ENCODE measurements at places on chromosomes 6 and 20.

- DNase-seq = no peak
Measured at GRCh38 chr20:33636776-33637175, 25.4 kb upstream of the C20orf144 start.

DNA sequence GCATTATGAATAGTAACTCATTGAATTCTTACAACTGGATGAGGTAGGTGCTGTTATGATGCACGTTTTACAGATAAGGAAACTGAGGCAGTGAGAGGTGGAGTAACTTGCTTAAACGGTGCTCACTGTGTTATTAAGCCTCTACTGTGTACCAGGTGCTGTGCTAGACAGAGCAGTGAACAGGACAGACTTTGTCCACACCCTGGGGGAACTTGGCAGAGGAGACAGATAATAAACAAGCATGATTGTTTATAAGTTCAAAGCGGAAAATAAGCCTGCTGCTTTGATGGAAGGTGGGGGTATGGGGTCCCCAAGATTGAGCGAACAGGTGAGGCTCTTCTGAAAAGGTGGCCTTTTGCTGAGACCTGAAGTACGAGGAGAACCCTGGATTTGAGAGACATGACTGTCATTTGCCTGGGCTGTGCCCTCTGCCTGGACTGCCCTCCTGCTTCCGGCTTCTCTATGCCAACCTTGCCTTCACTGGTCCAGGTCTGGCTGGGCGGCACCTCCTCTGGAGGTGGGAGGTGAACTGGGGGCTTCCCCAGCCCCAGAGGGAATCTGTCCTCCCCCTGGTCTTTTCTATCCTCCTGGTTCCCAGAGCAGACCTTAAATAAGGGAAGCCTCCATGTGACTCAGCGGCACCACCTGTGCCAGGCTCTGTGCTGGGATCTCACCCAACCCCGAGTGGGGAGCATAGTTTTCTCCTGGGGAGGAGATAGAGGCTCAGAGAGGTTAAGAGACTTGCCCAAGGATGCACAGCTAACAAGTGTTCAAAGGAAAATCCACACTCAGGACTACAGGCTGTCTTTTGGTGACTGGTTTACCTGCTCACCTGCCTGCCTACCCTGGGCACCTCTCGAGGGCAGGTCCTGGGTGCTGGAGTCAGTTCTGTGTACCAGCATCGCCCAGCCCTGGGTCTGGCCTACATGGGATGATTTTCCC, 59.1 kb downstream of the CEBPB start:
- DNase-seq = no peak

GRCh38 chr6:56953597-56954402, 1.1 kb upstream of the BEND6 start:
- DNase-seq = peak; percentile 16

DNA sequence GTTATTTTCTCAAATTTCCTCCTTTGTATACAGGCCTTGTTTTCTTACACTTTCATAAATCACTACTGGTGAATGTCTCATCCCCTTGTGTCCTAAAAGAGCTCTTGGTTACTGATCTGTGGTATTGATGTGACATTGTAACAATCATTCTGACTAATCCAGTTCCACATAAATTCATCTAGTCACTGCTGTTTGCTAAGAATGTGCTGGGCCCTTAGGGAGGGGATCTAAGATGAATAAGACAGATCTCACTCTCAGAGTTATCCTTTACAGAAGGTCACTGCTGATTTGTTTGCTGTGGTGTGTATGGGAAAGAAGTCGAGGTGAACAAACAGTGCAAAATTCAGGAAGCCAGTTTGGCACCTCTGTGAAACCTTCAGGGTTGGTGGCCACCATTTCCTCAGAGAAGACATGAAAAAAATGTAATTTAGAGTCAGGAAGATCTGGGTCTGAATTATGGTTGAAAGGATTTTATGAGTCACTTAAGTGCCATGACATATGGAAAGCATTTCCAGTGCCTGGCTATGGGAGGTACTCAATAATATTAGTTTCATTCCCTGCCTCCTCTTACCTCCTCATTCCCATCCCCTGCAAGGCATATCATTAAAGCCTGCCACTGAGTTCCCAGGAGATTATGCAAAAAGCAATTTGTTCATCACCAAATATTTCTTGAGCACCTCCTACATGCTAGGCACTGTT, 121.8 kb downstream of the COL9A1 start:
- no peak for DNase-seq

DNA sequence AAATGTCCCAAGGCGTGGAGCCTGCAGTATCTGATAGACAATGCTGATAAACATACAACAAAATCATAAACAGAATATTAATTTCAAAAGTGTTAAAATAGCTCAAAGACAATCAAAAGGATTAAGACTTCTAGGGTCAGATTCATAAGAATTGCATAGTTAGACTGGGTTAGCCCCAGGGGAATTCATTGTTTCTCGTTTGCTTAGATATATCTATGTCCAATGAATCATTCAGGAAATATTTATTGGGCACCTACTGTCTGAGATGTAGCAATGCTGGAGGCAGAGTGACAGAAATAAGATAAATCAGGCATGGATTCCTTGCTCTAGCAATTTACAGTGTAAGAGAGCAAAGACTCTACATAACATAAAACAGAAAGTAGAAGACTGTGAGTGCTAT, 124.4 kb upstream of the PRL start:
- no peak for DNase-seq

DNA sequence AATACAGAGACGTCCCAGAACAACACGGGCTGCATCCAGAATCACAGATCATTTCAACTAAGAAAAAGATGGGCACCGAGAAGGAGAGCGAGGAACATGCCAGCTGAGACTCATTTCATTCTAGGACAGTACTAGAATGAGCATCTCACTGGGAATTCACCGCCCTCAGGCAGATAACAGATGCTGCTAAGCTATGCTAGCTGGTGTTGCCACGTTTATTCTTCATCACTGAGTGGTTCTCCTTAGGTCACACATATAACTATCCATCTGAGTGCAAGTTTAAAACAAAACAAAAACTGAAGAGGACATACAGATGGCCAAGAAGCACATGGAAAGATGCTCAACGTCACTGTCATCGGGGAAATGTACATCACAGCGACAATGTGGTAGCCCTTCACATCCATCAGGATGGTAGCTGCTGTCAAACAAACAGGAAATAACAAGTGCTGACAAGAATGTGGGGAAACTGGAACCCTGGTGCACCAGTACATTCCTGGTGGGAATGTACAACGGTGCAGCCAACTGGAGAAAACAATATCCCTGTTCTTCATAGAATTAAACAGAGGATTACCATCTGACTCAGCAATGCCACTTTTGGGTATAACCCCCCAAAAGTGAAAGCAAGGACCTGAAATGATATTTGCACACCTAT, 97.6 kb downstream of the SLC22A23 start:
- DNase-seq = no peak

DNA sequence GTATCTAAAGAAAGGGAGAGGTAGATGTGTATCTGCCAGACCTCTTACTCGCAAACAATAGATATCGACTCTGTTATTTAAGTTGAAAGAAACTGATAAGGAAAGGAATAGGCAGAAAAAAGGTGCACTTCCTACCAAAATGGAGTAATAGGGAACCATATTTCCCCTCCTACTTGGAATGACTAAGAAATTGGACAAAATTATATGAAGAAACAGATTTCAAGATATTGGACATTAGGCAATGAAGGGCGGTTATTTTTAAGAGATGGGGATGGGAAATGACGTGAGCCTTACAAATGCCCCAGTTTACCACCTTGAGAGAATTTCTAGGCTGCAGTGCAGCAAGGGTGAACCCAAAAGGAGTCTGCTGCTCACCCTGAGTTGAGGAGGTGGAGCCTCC, 108.9 kb downstream of the ADTRP start:
- no peak for DNase-seq

DNA sequence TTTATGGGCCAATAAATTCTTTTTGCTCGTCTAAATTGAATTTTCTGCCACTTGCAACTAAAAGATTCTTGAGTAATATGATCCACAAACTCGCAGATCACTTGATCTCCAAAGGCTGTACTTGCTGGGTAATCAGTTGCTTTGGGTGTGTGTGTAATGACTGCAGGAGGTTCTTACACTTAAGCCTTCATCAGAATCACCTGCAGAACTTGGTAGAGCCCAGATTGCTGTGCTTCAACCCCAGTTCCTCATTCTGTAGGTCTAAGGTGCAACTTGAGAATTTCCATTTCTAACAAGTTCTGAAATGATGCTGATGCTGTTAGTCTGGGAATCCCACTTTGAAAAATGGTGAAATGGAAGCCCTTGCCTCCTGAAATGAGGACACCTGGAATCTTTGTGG, 12.9 kb upstream of the FKBP1A start:
- DNase-seq = no peak

- DNase-seq = no peak
Measured at GRCh38 chr6:108555399-108556052, 5.2 kb upstream of the FOXO3 start.

- DNase-seq = no peak
Measured at GRCh38 chr6:39561536-39562266, 163.5 kb downstream of the KIF6 start.

DNA sequence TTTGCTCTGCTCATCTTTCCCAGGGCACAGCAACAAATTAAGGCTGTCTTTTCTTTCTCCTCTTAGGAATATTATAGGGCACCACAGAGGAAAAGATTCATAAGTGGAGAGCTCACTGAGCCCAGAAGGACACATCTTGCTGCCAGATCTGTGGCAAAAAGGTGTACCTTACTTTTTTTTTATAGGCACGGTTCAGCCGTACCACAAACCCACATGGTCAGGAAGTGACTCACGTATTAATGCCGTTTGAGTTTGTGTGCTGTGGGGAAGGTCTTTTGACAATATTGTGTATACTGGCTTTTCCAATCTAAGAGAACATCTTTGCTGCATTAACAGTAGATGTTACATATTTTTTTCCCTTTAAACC, 28.4 kb downstream of the PAQR8 start:
- DNase-seq = peak; percentile 57

- DNase-seq = no peak
Measured at GRCh38 chr6:72401865-72402264, 220.0 kb upstream of the KCNQ5 start.

GRCh38 chr20:40688129-40689099, 622 bp downstream of the MAFB start:
- DNase-seq = no peak

DNA sequence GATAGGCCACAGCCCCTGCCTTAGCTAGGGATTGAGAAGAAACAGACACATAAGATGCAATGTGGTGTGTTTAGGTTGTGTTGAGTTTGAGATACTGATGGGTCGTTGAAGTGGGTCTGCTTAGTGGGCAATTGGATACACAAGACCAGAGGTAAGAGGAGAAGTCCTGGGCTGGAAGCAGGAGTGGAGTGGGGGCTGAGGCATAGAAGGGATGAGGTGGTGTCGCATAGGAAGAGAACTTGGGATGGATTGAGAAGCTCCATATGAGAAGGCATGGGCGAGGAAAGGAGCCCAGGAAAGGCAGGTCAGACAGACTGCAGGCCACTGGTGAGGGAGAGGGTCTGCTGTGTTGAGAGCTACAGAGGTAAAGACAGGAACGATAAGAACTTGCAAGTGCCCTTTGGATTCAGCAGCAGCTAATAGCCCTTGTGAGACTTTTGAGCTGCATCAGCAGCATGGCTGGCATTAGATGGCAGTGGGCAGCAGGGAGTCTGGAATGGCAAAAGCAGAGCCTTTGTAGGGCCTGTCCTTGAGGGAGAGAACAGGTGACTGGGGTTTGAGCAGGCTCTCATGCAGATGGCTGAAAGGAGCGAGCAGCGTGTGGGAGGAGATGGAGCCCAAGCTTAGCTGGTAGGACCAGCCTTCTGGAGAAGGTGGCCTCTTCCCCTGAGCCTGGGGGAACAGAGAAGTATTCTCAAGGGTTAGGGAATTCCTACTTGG, 33.2 kb downstream of the PLCG1 start:
- no peak for DNase-seq

DNA sequence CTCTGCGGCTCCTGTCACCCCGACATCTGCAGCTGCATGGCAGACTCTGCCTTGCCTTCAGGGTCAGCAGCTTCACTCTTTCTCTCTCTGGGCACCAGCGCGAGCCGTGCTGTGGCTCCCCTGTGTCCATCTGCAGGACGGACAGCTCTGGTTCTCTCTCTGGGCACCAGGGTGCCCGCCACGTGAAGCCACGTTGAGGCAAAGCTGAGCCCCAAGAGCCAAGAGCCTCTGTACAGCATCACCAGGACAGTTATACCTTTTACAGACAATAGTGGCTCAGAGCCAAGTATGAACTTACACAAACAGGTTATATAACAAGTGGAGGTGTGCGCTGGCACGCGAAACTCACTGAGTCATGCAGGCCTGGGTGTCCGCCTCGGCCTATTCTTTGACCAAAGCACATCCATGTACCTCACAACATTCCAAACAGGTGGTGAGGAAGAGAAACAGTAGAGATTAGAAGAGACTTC, 50.8 kb downstream of the FAM50B start:
- no peak for DNase-seq

DNA sequence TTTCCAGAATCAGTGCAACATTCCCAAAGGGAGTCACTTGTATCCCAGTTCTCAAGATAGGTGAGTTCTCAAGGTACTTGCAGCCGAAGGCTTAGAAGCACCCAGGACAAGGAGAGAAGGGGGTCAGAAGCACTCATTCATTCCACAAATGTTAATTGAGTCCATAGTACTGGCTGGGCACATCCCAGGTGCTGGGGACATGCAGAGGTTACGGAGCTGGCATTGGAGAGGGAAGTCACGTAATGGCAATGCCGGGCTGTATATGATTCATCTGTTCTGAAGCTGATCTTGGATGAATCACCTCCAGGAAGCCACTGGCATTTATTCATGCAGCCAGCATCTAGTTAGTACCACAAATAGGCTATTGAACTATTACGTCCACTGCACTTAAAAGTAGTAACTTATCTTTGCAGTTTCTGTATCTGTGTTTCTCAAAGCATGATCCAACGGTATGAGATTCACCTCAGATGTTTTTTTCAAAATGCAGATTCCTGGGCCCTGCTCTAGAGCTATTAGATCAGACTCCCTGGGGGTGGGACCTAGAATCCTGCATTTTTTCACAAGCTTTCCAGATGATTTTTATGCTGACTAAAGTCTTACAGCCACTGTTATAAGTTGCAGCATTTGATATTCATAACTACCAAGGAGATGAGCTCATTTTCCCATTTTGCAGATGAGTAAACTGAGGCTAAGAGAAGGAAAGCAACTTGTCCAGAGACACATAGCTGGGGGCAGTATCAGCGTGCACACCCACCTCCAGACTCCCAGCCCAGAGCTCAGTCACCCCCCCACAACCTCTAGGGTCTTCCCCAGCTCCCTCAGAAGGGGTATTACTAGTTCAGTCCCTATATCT, 44.1 kb upstream of the ID1 start:
- peak; percentile 88 for DNase-seq

DNA sequence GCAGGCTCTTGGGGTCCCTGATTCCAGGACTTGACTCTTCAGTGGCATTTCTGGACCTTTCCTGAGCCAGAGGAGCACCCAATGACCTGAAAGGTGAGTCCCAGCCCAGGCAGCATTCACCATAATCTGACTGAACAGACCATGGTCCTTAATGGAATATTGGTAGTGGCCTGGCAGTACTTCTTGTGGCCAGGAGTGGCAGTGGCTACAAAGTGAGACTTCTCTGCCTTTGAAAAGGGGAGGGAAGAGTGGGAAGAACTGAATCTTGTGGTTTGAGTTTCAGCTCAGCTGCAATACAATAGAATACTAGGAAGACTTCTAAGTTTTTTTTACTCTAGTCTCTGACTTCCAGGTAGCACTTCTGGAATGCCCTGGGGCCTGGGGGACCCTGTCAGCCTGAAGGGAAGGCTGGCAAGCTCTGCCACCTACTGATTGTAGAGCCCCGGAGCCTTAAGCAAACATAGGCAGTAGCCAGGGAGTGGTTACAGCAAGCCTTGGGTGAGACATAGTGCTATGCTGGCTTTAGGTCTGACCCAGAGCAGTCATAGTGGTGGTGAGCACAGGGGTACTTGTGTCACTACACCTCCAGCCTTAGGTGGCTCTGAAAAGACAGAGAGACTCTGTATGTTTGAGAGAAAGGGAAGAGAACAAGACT, 674.2 kb upstream of the MANEA start:
- no peak for DNase-seq

GRCh38 chr6:16493112-16493511, 254.7 kb downstream of the GMPR start:
- DNase-seq = no peak
